ENCODE measurements at places on chromosomes 11 and 22.

DNA sequence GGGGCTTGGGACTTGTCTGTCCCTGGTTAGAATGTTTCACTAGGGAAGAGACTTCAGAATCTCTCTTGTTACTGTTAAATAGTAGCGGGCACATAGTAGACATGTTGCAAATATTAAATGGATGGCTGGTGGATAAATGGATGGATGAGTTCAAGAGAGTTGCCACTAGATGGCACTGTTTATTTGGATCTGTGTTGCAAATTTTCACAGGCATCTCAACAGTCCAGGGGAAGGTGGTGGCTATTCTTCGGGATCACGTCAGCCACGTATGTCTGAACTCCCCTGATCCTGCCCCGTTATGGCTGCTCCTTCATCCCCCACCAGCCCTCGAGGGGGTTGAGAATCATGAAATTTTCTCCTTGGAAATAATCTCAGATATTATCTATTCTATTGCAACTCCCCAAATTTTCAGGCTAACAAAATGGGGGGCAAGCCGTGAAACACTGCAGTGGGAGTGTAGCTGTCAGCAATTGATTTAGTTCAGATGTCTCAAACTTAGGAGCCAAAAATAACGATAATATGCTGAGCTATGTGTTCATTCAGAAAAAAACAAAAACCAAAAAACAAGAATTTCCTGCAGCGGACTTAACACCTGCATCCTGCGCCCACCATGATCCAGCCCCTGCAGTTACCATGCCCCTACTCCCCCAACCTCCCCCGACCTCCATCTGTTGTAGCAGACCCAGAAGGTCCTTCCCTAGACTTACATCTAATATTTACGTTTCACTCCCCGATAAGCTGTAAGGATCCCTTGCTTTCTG lies 29.1 kb upstream of the BIRC3 start:
- no peak for DNase-seq

DNA sequence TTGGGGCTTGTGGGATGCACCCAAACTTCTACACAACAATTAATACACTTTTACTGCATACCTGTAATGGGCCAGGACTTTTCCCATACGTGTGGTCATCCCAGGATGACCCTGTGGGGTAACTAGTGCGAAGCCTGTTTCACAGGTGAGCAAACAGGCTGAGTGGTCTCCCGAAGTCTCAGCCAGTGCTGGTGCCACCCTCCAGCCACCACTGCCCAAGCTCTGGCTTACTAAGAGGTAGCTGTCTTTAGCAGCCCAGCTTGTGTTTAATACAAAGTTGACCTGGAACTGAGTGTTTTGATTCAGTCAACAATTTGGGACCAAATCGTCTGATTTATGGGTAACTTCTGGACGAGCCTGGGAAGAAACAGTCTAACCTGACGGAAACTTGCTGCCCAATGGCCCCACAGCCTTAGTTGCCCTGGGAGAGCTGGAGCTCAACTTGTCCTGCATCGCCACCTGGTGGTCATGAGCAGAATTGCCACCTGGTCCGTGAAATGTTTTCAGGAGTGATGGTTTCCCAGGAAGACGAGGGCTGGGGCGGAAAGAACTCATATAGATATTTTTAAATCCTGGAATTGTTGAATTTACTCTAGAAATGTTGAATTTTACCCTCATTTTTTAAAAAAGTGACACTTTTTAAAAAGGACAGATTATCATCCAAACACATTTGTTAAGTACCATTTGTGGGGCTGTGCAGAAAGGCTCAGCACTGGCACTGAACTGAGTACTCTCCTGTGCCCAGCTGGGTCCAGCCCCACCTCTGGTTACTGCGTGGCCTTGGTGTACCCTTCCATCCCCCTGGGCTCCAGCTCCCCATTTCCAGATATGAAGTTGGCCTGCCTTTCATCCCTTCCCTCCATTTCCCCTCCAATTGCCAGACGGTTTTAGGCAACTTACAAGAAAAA lies 95.5 kb upstream of the PARVA start:
- peak; percentile 82 for DNase-seq

DNA sequence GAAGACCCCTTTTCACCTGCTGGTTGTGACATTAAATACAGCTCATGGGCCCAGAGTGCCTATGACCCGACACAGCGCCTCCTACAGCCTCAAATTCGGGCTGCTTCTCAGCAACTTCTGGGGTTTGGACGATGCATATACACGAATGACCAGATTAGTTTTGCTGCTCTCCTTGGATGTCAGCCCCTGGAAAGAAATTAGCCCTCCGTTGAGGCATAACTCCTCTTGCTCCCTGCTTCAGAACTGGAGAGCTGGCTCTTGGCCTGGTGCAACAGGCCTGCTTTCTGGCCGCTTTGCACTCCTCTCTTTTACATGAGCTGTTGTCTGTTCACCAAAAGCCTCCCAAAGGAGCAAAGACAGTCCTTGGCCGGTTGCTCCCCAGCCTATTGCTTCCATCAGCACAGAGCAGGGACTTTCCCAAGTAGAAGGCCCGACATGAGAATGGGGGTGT lies 3.3 kb downstream of the TECTA start:
- DNase-seq, result no peak

DNA sequence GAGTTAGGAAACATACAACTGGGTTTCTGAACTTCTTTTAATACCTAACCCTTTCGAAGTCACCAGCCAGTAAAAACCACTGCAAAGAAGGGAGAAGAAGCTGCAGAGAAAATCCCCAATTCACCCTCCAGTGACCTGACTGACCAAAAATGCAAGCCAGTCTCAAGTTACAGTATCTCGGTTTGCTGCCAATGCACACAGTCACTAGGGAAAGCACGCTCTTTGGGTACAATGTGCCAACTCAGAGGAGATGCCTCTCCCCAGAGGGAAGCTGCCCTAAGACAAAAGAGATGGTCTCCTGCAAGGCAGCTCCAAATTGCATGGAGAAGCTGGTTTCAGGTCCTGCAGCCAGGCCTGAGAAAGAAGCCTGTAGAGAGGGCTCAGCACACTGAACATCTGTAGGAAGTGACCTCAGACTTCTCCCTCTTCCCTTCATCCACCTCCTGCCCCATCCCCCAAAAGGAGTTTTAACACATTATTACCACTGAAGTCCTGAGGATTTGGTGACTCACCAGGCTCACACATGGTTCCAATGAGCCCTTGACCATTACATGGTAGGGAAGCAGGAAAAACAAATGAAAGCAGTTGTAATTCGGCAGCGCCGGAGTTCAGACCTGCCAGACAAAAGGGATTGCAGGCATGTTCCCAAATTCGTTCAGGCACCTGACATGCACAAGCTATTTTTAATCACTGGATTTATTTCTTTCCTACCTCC lies 90.1 kb downstream of the ETS1 start:
- no peak for DNase-seq

DNA sequence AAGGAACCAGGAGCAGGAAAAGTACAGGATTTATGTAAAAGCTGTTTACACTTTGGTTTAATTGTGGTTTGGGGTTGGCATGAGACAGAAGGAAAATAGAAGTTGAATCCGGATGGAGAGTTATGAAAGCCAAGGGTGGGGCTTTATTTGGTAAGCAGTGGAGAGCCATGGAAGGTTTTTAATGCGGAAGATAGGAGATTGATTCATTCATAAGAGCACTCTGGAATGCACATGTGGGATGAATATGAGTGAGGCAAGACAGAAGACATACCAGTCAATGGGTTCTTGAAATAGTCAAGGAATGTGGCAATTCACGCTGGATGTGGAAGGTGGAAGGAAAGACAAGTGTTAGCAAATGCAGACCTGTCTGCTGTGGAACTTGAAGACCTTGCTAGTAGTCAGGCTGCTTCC lies 9.3 kb upstream of the GLB1L3 start:
- DNase-seq, result no peak

DNA sequence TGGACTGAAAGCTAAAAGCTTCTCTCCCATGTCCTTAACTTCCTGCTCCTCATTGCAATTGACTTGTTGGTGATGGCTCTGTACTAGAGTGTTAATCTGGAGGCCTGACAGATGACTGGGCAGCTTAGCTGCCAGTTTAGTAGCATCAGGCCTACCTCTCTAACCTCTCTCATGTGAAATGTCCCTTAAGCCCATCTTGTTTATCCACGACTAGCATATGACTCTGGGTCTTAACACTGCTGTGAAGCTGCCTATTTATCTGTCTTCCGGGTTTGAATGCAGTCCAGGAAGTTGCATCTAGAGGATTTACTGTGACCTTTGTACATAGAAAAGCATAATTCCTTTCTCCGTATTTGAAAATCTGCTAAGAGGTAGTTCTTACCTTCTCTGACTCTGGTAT lies 85.3 kb upstream of the HORMAD2 start:
- DNase-seq, result no peak

DNA sequence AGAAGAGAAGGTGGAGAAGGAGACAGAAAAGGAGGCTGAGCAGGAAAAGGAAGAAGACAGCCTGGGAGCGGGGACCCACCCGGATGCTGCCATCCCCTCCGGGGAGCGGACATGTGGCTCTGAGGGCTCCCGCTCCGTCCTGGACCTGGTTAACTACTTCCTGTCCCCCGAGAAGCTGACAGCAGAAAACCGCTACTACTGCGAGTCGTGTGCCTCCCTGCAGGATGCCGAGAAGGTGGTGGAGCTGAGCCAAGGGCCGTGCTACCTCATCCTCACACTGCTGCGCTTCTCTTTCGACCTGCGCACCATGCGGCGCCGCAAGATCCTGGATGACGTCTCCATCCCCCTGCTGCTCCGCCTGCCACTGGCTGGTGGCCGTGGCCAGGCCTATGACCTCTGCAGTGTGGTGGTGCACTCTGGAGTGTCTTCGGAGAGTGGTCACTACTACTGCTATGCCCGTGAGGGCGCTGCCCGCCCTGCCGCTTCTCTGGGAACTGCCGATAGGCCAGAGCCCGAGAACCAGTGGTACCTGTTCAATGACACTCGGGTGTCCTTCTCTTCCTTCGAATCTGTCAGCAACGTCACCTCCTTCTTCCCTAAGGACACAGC lies 21.4 kb downstream of the USP35 start:
- DNase-seq, result no peak

GRCh38 chr11:57057561-57057960 lies 68.8 kb downstream of the OR5AK2 start:
- DNase-seq, result no peak

DNA sequence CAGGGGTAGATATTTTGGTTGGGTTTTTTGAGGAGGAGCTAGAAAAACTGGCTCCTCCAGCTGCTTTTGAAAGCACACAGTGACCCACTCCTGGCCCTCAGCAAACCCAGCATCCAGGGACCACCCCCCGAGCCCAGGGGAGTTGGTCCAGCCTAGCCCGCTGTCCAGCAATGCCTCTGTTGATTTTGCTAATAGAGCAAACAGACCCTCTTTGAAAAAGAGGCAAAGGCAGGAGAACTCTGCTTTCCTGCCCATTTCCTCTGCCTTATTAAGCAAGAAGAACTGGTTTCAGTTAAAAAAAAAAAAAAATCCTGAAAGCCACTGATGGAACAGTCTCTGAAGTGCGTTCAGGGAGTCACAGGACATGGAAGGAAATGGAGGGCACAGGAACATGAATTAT lies 25.3 kb downstream of the ABTB2 start:
- DNase-seq, result no peak

DNA sequence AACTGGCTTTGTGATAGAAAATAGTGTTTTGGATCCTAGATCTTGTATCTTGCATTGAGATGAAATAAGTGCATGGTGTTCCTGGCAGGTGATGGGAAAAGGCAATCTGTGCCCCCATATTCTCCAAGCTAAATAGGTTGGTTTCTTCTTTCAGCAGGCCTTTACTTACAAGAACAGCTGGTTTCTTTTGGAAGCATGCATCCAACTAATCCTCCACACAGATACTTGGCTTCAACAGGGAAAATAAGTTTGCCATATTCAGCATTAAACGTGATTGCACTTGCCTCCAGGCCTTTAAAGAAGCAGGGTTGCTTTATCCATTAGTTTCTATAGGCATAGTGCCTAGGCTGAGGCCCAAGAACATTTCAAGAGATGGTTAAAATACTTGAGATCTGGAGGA lies 59.9 kb downstream of the APIP start:
- no peak for DNase-seq

DNA sequence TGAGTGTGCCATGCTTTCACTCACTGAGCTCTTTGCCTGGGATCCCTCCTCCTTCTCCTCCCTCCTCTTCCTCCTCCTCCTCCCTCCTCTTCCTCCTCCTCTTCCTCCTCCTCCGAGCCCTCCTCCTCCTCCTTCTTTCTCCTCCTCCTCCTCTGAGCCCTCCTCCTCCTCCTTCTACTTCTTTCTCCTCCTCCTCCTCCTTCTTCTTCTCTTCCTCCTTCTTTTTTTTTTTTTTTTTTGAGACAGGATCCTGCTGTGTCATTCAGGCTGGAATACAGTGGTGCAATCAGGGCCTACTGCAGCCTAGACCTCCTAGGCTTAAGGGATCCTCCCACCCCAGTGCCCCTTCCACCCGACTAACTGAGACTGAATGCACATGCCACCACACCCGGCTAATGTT lies 62.3 kb downstream of the DEUP1 start:
- no peak for DNase-seq

GRCh38 chr11:114219559-114220349 lies 76.4 kb upstream of the NNMT start:
- DNase-seq, result no peak

All from right lobe of liver (tissue), 6 donors.